ENCODE measurements at places on chromosomes 6 and 20.

GRCh38 chr6:25133568-25133967, 145.6 kb upstream of the CARMIL1 start:
- no peak overlapping the region for H3K27ac ChIP-seq
- no peak overlapping the region for H3K4me3 ChIP-seq
- H3K4me1 ChIP-seq: peaks cover 17% of the 10 kb centered on the region
- no peak for DNase-seq

- no peak overlapping the region for H3K4me3 ChIP-seq
- H3K27ac ChIP-seq: no peak overlapping the region
- H3K27me3 ChIP-seq: no peaks in the 10 kb centered on the region
- DNase-seq: no peak
- H3K36me3 ChIP-seq: no peaks in the 10 kb centered on the region
Observed at GRCh38 chr6:107673076-107673494, 151.0 kb downstream of the SCML4 start.

DNA sequence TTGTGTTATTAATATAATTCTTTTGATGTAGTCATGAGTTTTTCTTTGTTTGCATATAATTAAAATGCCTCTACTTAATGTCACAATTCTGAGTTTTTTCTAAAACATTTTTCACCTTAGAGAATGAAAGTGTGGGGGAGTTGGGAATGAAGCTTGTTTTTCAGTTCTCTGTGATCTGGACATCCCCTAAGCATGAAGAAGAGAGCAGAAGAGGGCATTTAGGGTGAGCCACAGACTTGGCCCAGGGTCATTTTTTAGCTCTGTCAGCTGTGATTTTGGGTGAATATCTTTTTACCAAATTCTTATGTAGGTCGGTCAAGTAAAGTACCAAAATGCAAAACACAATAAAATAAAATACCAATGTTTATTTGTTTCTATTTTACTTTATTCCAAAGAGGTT, 3.9 kb downstream of the OTOR start:
- DNase-seq: no peak
- no peaks in the 10 kb centered on the region for H3K36me3 ChIP-seq
- H3K4me1 ChIP-seq: no peaks in the 10 kb centered on the region
- no peak overlapping the region for H3K4me3 ChIP-seq

DNA sequence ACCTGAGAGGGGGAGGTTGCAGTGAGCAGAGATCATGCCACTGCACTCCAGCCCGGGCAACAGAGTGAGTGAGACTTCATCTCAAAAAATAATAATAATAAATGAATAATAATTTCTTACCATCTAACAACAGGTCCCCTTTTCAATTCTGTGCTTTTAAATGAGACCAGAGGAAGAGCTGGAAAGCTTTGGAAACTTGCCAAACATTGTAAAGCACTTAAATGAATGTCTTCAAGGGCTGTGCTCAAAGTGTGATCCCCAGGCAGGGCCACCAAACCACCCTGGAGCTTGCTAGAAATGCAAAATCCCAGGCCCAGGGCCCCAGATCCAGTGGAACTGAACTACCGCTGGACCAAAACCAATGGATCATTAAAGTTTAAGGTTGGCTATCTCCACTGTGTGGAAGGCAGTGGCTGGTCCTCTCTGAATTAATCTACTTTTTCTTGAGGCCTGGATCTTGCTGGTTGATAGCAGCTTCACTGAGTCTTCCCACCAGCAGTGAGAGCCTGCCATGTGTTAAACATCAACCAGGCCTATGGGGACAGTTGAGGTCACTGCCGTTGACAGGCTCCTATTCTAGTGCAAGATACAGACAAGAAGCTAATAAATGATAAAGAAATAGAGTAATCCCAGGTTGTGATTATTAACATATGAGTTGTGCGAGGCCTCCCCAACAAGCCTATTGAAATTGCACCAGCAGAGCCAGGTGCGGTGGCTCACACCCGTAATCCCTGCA, 23.7 kb upstream of the TFAP2C start:
- no peak overlapping the region for H3K4me3 ChIP-seq
- DNase-seq: no peak
- no peaks in the 10 kb centered on the region for H3K4me1 ChIP-seq
- no peak overlapping the region for H3K27ac ChIP-seq

DNA sequence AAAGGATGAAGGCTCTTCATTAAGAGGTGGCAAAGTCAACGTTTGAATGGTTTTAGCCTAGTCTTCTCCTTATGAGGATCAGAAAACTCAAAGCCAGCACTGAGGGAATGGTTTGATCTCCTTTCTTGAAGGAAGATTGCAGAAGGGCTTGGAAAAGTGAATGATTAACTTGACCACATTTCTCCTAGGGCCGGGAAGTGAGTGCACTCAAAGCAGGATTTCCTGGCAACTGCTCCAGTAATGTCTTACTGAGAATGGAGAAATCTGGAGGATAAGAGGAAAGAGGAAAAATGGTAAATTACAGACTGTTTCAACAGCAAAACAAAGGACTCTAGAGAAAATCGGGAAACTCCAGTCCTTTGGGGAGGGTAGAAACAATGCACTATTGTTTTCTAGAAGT, 189.0 kb upstream of the FOXA2 start:
- no peak overlapping the region for H3K27ac ChIP-seq
- no peak for DNase-seq

- H3K27ac ChIP-seq: peak overlapping the region; percentile 96
- peak overlapping the region; percentile 99 for H3K4me3 ChIP-seq
- H3K4me1 ChIP-seq: peaks cover 40% of the 10 kb centered on the region
- H3K36me3 ChIP-seq: no peaks in the 10 kb centered on the region
- peak; percentile 65 for DNase-seq
- H3K27me3 ChIP-seq: no peaks in the 10 kb centered on the region
Observed at GRCh38 chr6:113855500-113856374, 1.4 kb upstream of the MARCKS start.

GRCh38 chr6:93932175-93932574, 512.8 kb upstream of the EPHA7 start:
- DNase-seq: no peak
- H3K27ac ChIP-seq: no peak overlapping the region
- no peaks in the 10 kb centered on the region for H3K36me3 ChIP-seq

DNA sequence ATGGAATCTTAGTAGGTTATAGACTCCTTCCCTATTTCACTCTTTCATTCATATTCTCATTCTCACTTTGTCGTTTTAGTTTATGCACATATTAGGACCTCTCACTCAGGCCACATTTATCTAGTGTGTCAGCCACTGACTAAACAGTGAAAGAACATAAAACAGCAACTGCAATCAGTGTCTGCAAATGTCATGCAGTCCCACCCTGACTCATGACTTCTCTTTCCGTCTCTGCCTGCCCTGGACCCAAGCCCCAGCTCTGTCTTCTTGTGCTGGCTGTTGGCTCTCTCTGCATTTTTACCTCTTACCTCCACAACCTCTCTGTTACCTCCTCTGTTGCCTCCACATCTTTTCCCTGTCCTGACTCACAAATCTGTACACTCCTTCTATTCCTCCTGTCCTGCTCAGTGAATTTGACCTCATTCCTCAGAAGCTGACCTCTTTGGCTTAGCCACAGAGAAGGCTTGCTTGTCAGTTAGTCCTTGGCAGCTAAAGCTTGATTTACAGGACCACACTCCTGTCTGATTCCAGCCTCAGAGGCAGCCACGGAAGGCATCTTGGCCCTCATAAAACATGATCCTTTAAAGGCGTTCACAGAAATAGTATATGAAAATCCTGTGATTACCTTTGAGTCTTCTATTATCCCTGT, 247.6 kb downstream of the PKHD1 start:
- no peak overlapping the region for H3K27ac ChIP-seq
- no peaks in the 10 kb centered on the region for H3K27me3 ChIP-seq

GRCh38 chr20:38392356-38392755, 42.8 kb downstream of the SNHG17 start:
- no peak overlapping the region for H3K27ac ChIP-seq
- no peaks in the 10 kb centered on the region for H3K4me1 ChIP-seq
- peaks cover 6% of the 10 kb centered on the region for H3K27me3 ChIP-seq
- H3K4me3 ChIP-seq: no peak overlapping the region
